ENCODE measurements at places on chromosomes 16 and 17. TPM values are rescaled to one million over a fixed set of nuclear protein-coding genes. Genes with fewer than 3 reads are reported as not detected.

DNA sequence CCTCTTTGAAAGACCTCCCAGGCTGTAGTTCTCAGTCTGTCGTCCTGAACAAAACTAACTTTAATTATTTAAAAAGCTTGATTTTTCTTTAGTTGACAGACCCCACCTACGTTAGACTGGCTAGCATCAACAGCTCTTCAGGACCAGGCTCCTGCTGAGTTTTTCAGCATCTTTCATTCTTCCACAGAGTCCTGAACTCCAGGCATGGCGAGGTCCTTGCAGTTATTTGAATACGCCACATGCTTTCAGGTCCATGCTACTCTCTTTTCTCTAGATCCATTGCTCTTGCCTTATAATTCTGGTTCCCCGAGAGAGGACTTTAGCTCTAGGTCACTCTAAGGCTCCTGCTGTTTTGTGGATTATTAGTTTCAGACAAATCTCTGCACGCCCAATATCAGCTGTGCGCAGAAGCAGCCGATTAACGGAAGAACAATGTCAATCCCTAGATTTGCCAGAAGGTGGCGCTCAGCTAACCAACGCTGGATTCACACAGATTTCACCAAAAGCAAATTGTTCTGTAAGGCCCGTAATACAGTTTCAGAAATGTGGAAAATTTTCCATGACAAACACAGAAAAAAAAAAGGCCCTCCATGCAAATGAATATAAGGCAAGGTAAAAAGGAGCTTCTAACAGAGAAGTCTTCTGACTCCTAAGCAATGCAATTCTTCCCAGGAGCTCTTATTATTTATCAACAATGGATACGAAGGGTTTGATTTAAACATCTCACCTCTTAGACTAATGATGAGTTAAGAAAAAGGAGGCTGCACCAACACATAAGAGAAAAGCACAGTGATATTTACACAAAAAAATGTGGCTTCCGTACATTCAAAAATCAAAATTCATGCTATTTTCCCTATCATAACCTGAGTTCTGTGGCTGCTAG, 33.5 kb upstream of the BCO1 start:
- H3K36me3 ChIP-seq = no peaks in the 10 kb centered on the region
- no peaks in the 10 kb centered on the region for H3K4me1 ChIP-seq
- H3K4me3 ChIP-seq = no peak overlapping the region
- peaks cover 17% of the 10 kb centered on the region for H3K27me3 ChIP-seq

GRCh38 chr16:89921702-89922476, 1.3 kb upstream of the TUBB3 start:
- H3K4me3 ChIP-seq = peak overlapping the region; percentile 19
- H3K27me3 ChIP-seq = no peaks in the 10 kb centered on the region
- no peak overlapping the region for H3K27ac ChIP-seq

DNA sequence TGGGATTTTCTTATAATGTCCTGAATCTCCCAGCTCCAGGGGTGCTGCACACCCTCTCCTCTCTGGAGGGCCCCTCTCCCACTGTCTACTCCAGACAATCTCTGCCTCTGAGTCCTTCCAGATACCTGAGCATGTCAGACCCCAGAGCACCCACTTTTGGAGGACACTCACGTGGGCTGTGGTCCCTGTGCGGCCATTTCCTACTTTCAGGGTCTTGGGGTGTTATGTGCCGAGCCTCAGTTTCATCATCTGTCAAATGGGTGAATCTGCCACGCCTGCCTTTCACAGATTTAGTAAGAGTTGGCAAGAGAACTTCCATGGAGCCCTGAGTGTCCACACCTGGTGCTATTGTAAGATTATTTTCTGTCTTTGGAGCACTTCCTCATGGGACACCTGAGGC, 3.7 kb upstream of the FOXL1 start:
- DNase-seq = no peak
- H3K4me1 ChIP-seq = no peaks in the 10 kb centered on the region
- H3K27ac ChIP-seq = no peak overlapping the region
- H3K36me3 ChIP-seq = no peaks in the 10 kb centered on the region

- H3K27me3 ChIP-seq = peaks cover 60% of the 10 kb centered on the region
- no peak overlapping the region for H3K27ac ChIP-seq
- H3K4me1 ChIP-seq = no peaks in the 10 kb centered on the region
- H3K4me3 ChIP-seq = no peak overlapping the region
- no peak for DNase-seq
These were observed 128.4 kb downstream of the ENGASE start for GRCh38 chr17:79203016-79203415.

DNA sequence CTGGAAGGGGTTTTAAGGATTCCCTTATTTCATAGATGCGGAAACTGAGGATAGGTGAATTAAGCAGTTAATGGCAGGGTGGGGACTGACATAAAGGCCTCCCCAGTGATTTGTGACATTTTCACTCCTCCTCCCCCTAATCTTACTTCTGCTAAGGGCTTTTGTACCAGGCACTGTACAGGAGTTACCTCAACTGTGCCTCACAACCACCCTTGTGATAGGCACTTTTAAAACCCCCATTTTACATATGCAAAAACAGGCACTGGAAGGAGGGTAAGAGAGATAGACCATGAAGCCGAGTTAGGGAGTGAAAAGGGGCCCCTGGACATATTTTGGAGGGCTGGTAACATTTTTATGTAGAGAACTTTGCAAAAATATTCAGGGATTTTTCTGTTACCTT, 862 bp upstream of the GDE1 start:
- DNase-seq = no peak
- no peaks in the 10 kb centered on the region for H3K27me3 ChIP-seq
- H3K4me3 ChIP-seq = no peak overlapping the region
- H3K4me1 ChIP-seq = peaks cover 42% of the 10 kb centered on the region

DNA sequence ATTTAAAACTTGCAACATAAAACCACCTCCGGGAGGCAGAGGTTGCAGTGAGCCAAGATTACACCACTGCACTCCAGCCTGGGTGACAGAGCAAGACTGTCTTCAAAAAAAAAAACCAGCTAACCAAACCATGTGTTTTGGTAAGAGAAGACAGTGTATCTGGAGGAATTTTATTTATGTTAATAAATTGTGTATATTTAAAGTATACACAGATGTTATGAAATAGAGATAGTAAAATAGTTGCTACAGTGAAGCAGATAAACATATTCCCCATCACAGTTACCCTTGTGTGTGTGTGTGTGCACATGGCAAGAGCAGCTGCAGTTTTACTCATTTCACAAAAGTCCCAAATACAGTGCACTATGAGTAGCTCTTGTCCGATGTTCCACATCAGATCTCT, 54.8 kb upstream of the CRISPLD2 start:
- H3K27me3 ChIP-seq = no peaks in the 10 kb centered on the region
- peaks cover 86% of the 10 kb centered on the region for H3K36me3 ChIP-seq
- H3K4me3 ChIP-seq = no peak overlapping the region
- H3K27ac ChIP-seq = no peak overlapping the region

DNA sequence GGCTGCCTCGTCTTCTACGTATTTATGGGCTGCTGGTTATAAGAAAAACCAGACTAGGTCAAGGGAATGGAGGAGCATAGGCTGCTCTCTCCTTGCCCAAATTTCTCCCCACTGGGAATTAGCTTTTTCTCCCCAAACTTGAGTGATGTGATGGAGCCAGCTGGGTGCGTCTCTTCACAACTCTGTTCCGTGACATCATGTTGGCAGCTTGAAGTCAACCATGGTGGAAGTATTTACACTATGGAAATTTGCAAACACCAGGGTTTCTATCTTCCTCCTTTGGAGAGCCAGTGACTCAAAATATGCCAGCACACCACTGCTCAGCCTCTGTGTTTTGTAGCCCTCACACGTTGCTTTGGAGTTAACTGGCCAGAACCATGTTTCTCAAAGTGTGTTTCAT, 78.1 kb downstream of the OR1D5 start:
- no peaks in the 10 kb centered on the region for H3K4me1 ChIP-seq
- H3K27me3 ChIP-seq = no peaks in the 10 kb centered on the region
- H3K4me3 ChIP-seq = no peak overlapping the region
- no peaks in the 10 kb centered on the region for H3K36me3 ChIP-seq
- H3K27ac ChIP-seq = no peak overlapping the region

DNA sequence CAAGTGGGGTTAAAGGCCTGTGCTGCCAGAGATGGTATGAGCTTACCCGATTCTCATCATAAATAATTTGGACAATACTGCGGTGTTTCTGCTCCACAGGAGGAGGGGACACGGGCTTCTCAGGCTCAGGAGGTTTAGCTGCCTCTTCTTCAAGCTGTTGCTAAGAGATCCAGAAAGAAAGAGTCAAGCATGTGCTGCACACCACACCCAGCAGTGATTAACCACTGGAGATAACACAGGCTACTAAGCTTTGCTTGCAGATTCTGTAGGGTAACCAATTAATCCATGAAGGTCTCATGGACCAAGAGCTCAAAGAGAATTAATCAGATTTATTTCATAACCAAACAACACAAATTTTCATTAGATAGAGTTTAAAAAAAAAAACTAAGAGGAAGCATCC, 56.6 kb downstream of the NCOR1 start:
- no peak for DNase-seq
- no peaks in the 10 kb centered on the region for H3K4me1 ChIP-seq
- peaks cover 39% of the 10 kb centered on the region for H3K36me3 ChIP-seq
- no peaks in the 10 kb centered on the region for H3K27me3 ChIP-seq
- H3K4me3 ChIP-seq = no peak overlapping the region
- H3K27ac ChIP-seq = no peak overlapping the region

DNA sequence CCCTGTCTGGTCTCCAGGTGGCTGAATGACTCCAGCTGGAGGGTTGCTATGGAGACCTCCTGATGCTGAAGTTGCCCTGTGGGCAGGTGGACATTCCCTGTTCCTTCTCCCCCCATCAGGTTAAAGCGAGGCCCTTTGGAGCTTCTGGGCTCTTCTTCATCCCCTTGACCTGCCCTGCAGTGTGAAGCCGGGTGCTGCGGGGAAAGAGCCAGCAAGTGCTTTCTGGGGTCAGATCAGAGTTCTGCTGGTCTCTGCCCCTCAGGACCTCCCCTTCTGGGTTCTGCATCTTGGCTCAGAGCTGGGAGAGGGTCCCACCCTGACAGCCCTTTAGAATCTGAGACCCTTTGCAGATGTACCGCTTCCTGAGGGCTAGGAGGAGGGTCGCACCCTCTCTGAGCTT, 25.1 kb downstream of the NKD1 start:
- no peaks in the 10 kb centered on the region for H3K4me1 ChIP-seq
- H3K36me3 ChIP-seq = no peaks in the 10 kb centered on the region
- no peak overlapping the region for H3K4me3 ChIP-seq
- DNase-seq = no peak

- DNase-seq = peak; percentile 46
- no peaks in the 10 kb centered on the region for H3K27me3 ChIP-seq
- H3K27ac ChIP-seq = peak overlapping the region; percentile 87
- peaks cover 26% of the 10 kb centered on the region for H3K36me3 ChIP-seq
- H3K4me3 ChIP-seq = peak overlapping the region; percentile 55
- H3K4me1 ChIP-seq = peaks cover 14% of the 10 kb centered on the region
These were observed 16.6 kb upstream of the ERN1 start for GRCh38 chr17:64146418-64147109.

- H3K27me3 ChIP-seq = no peaks in the 10 kb centered on the region
- no peak for DNase-seq
- H3K4me3 ChIP-seq = no peak overlapping the region
- no peak overlapping the region for H3K27ac ChIP-seq
These were observed 119.1 kb upstream of the ANKFN1 start for GRCh38 chr17:56034197-56034635.

GRCh38 chr16:57755726-57756423, 20.3 kb downstream of the KATNB1 start:
- H3K4me3 ChIP-seq = no peak overlapping the region
- DNase-seq = no peak
- H3K27me3 ChIP-seq = no peaks in the 10 kb centered on the region
- H3K4me1 ChIP-seq = peaks cover 40% of the 10 kb centered on the region
- no peak overlapping the region for H3K27ac ChIP-seq
- peaks cover 12% of the 10 kb centered on the region for H3K36me3 ChIP-seq

DNA sequence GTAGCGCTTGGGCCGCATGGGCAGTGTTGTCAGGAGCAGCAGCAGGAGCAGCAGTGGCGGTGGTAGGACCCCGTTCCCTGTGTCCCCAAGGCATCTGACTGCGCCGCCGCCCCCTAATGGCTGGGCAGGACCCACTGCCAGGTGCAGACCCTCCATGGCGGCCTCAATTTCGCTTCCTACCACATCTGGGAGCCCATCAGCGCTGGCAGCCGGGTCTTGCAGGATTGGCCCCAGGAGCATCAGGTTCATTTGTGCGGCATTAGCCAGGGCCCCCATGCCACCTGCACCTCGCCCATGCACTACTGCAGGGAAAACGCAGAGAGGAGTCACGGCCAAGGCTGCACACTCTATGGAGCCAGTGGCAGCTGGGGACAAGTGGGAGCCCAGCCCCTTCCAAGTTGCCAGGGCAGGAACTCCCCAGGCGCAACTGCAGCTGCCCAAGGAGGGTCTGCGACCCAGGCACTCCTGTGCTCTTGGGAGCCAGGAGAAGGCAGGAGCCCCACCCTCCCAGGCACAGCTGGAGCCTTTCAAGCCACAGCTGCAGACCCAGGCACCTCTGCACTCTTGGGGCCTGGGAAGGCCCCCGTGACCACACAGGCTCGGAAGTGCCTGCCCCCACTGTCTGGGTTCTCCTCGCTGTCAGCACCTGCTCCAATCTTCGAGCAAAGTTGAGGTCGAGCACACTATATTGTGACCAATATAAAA, 594.2 kb downstream of the KCNJ18 start:
- H3K36me3 ChIP-seq = no peaks in the 10 kb centered on the region
- no peaks in the 10 kb centered on the region for H3K4me1 ChIP-seq
- no peak overlapping the region for H3K4me3 ChIP-seq

DNA sequence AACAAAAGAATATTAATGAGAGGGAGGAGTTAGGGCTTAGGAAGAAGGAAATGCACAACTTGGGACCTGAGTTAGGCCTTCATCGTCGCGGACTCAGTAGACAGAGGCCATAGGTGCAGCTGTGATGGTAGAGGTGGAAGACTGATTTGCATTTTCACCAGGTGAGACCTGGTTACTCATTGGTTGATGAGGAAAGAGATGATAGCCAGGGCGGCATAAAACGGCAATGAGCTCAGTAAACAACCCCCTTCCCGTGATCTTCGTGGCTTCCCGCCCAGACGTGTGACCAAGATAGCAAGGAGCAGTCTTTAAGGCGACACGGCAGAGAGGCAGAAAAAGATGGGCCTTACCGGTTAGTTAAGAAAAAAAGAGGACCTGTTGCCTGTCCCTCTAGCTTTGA, at the start of gene TMC5:
TSS of gene TMC5 (plus strand) at position 244 of the 400 bp plus-strand sequence. CDS start 22,156 bp downstream, outside the sequence.
- H3K4me3 ChIP-seq = no peak within 1 kb of the TSS
- DNase-seq = no peak
- no peaks in the 10 kb centered on the region for H3K36me3 ChIP-seq
- H3K27ac ChIP-seq = no peak within 1 kb of the TSS

DNA sequence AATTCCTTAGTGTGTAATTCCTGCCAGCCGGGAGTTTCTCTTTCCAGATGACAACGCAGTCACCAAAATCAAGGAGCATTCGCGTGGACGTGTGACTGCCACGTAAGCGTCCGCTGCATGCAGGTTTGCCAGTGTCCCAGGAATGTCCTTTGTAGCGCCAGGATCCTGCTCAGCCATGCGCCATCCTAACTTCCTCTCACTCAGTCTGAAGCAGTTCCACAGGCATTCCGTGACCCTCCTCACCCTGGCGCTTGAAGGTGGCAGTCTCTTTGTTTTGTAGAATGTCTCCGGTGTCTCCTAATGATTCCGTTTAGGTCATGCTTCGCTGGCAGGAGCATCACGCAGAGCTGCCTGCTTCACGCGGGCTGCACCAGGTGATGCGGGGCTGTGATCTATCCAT, 88.6 kb downstream of the RPTOR start:
- no peaks in the 10 kb centered on the region for H3K36me3 ChIP-seq
- H3K4me3 ChIP-seq = no peak overlapping the region
- no peak for DNase-seq
- no peaks in the 10 kb centered on the region for H3K27me3 ChIP-seq
- H3K27ac ChIP-seq = no peak overlapping the region

The TPSG1 gene
- not detected for total RNA-seq

The GDPD3 gene
- total RNA-seq = 17.0 TPM

The ABCA8 gene
- total RNA-seq = 0.19 TPM

The PHOSPHO1 gene
- total RNA-seq = not detected

Measured in T-cell (primary cell).